T-cell (primary cell): ENCODE measurements at places on chromosomes 11 and 22. TPM values are rescaled to one million over a fixed set of nuclear protein-coding genes. Genes with fewer than 3 reads are reported as not detected.

GRCh38 chr22:32796865-32797573, 4.5 kb upstream of the TIMP3 start:
- no peaks in the 10 kb centered on the region for H3K4me1 ChIP-seq
- no peak overlapping the region for H3K4me3 ChIP-seq
- H3K27me3 ChIP-seq: no peaks in the 10 kb centered on the region

COMT gene
- 30.6 TPM for total RNA-seq

MS4A14 gene
- 0.10 TPM for total RNA-seq

DNA sequence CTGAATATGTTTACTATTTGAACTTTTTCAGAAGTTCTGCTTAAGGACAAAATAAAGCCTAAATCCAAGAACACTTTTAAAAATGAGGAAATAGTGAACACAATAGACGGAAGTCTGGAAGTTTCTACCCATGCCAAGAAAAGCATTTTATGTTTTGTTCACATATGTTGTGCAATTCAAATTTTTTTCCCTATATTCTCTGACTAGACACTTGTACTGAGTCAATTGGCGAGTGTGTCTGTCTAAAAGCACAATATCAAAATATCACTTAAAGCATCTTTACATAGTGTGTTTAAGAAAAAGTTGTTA, 29.2 kb downstream of the INCENP start:
- peaks cover 38% of the 10 kb centered on the region for H3K36me3 ChIP-seq
- H3K27ac ChIP-seq: no peak overlapping the region
- H3K27me3 ChIP-seq: no peaks in the 10 kb centered on the region
- no peaks in the 10 kb centered on the region for H3K4me1 ChIP-seq

SGSM1 gene
- total RNA-seq: 1.7 TPM
